ENCODE measurements at places on chromosomes 11 and 22.

DNA sequence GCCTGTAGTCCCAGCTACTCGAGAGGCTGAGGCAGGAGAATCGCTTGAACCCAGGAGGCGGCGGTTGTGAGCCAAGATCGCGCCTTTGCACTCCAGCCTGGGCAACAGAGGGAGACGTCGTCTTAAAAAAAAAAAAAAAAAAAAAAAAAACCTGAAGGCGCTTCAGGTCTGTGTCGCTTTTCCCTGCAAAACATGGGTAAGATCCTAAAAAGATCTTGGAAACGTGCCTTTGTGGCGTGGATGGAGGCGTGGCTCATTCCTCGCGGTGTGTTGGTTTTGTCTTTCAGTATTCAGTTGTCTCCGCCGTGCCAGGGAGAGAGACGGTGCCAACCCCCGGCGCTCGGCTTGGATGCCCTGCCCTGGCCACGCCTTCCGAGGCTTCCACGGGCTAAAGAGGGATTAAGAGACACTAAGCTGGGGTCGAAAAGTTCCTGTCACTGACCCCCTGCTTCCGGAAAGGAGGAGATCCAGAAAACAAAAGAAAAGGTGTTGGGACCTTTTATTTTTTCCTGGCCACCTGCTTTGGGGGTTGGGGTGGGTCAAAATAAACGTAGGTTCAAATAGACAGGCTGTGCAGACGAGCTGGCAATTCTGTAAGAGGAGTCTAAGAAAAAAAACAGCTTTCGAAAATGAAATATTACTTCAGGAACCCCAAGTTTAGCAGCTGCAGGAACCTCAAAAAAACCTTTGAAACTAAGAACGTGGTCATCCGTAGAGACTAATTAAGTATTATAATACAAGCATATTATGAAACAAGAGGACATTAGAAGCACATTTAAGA, 1.1 kb upstream of the SLC35F2 start:
- DNase-seq = no peak

GRCh38 chr22:35863432-35863831, 145.8 kb downstream of the APOL5 start:
- no peak for DNase-seq

DNA sequence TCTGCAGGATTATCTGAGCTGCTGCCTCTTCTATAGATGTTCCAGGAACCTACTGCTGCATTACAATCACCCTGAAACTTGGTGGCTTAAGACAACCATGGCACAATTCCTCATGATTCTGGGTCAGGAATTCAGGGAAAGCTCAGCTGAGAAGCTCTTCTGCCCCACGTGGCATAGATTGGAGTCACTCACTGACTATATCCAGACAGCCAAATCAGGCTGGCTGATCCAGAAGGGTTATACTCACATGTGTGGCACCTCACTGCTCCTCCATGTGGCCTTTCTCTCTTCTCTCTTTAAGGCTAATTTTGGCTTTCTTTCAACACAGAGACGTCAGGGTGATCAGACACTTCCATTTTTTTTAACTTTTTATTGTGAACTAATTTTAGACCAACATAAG, 125.5 kb downstream of the BBOX1 start:
- DNase-seq = no peak

DNA sequence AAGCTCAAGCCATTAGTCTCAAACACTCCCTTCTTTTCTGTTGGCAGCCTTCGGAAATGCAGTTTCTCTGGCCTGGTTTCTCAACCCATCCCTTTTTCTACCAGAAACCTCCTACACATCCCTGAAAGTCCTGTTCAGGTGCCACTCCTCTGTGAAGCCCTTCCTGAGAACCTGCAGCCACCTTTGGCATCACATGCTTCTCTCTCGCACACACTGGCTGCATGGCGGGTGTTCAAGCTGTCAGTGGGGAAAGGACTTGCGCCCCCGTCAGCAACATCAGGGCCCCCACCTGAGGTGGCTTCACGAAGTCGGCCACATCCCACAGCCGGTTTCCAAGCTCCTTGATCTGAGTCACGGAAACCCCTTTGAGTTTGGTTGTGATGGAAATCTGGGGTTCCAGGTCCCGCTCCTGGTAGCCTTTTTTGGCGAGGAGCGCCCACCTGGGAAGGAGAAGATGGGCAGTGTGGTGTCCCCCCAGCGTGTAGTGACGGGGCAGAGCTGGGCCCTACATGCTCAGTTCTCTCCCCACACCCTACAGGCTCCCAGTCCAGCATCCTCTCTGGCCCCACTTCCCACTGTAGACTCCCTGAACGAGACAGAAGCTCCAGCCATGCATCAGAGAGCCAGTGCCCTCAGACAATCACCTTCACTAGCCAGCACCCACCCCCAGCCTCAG, 1.7 kb upstream of the LRRC74B start:
- no peak for DNase-seq

- no peak for DNase-seq
Measured at GRCh38 chr11:125425601-125426000, 70.5 kb downstream of the FEZ1 start.

DNA sequence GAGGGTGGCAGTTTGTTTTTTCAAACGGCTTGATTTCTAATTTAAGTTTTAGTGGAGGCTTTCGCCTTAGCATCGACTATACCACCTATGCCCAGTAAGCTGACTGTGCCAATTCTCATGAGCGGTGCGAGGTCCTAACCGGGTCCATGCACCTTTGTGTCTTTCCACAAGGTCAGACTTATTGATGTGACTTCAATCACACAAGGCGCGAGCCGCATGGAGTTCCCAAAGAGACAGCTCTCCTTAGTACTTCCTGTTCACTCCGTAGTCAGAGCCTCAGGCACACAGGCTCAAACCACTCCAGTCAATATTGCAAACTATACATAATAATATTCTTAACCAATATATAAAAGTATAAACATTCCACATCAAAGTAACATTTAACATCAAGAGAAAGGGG, 18.2 kb downstream of the ST14 start:
- DNase-seq = no peak

GRCh38 chr11:86699040-86699791, 26.8 kb upstream of the ME3 start:
- no peak for DNase-seq

GRCh38 chr11:69202511-69203221, 46.9 kb downstream of the SMIM38 start:
- DNase-seq = no peak

DNA sequence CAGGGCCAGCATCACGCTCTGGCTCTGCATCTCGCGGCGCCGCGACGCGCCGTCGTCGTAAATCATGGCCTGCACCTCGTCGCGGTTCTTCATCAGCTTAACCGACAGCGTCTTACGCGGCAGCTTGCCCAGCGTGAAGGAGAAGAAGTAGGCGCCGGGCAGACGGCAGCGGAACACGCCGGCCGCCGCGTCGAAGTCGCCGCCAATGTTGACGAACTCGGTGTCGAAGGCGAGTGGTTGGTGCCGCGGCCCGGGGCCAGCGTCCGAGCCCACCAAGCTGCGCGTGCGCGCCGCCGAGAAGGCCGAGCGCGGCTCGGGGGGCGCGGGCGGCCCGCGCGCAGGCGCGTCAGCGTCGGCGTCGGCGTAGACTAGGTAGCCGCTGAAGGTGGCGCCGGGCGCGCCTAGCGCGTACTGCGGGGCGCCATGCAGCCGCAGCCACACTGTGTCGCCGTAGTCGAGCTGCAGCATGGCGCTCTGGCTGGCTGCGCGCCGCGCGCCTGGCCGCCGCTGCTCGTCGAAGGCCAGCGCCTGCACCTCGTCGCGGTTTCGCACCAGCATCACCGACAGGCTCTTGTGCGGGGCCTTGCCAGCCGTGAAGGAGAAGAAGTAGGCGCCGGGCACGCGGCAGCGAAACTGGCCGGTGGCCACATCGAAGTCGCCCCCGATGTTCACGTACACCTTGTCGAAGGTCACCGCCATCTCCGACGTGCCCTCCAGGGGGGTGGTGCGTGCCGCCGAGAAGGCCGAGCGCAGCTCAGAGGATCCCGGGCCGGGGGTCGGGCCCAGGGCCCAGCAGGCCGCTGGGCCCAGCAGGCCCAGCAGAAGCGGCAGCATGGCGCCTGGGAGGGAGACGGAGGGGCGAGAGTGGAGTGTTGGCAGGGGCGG, 3.7 kb downstream of the FAM180B start:
- no peak for DNase-seq

DNA sequence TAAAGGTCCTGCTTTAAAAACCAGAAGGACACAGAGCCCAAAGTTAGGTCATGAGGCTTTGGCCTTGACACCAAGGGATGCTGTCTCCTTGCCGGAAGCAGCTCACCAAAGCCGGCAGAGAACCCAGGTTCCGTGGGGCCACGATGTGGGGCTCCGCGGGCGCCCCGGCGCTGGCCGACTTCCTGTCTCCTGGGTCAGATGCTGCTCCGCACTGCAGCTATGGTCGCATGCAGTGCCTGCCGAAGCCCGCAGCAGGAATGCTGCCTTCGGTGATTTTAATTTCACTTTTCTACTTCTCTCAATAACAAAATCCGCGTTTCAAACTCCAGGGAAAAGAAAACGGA, 454 bp upstream of the OTUB1 start:
- DNase-seq = peak; percentile 63

DNA sequence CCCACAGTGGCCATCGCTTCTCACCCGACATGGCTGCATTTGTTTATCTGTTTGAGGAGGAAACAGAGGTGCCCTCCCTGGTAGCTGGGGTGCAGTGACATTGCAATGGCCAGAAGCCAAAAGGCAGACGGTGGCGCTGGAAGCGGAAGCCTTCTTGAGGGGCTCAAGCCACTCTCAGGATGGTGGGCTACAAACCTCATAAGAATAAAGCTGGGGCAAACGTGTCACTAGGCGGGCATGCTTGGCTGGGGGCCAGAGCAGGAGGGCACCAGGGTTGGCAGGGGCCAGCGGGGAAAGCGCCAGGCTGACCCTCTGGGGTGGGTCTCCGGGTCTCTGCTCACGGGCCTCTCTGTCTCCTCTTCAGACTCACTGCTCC, 12.6 kb downstream of the TNNT3 start:
- DNase-seq = no peak

GRCh38 chr11:94876222-94876621, 97.1 kb downstream of the CWC15 start:
- DNase-seq = no peak

GRCh38 chr11:120354068-120354467, 17.9 kb downstream of the ARHGEF12 start:
- no peak for DNase-seq

DNA sequence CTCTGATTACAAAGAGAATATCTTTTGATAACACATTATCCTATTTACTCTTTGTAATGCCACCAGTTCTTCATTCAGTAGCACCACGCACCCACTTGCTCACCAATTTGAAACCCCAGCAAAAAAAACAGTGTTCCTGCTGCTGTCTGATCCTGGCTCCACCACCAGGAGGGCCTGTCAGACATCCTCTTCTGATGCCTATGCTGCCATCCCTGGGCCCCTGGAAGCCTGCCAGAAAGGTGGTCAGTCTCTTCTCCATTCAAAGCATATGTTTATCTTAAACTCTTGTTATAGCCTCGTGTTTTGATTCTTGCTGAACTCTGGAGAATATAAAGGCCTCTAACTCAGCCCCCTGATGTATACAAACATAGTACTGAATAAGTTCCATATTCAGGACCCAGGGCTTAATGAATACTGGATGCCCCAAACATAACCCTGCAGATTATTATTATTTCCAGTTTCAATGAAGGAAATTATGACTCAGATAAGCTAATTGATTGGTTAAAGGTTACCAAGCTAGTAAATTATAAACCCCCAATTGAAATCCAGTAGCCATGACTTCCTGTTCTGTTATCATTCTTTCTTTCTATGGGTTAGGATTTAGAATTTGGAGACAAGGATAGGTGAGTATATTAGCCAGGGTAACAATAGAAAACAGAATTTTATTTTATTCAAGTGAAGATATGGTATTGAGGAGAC, 116.7 kb downstream of the NTM start:
- DNase-seq = no peak

- DNase-seq = no peak
Measured at GRCh38 chr22:46042786-46043185, 65.8 kb upstream of the WNT7B start.

GRCh38 chr11:70926543-70927201, 325.7 kb downstream of the SHANK2 start:
- DNase-seq = no peak

Data from stimulated activated CD4-positive, alpha-beta T cell treated with anti-CD3 and anti-CD28 coated beads, Interleukin-4, amount 100 ng/mL, for 48 hours (primary cell).